H1 (cell line): ENCODE measurements at places on chromosomes 1 and 21. TPM values are rescaled to one million over a fixed set of nuclear protein-coding genes. Genes with fewer than 3 reads are reported as not detected.

The DCST2 gene
- total RNA-seq, result 0.43 TPM in 1 of 2 replicates, not detected in the other

The ZBTB8B gene
- 3.5 and 3.7 TPM in 2 replicates for total RNA-seq

The GBP1 gene
- total RNA-seq, result not detected in 2 replicates

The RGSL1 gene
- total RNA-seq, result not detected in 2 replicates

The SIPA1L2 gene
- 12.0 and 13.2 TPM in 2 replicates for total RNA-seq

The SEC16B gene
- total RNA-seq, result 0.56 and 1.5 TPM in 2 replicates

The CRP gene
- total RNA-seq, result not detected in 2 replicates
